ENCODE measurements at places on chromosomes 2 and 18. TPM values are rescaled to one million over a fixed set of nuclear protein-coding genes. Genes with fewer than 3 reads are reported as not detected.

The VSNL1 gene
- total RNA-seq, result 0.09 TPM

The GTF2A1L gene
- total RNA-seq, result 1.2 TPM

The ADAM23 gene
- total RNA-seq, result 1.5 TPM

The PRKD3 gene
- 34.2 TPM for total RNA-seq

The HJURP gene
- 4.9 TPM for total RNA-seq

The PKDCC gene
- total RNA-seq, result 134 TPM

The GEN1 gene
- total RNA-seq, result 1.8 TPM

The FBLN7 gene
- 3.7 TPM for total RNA-seq

The FRZB gene
- total RNA-seq, result 0.60 TPM

The LYG1 gene
- total RNA-seq, result not detected

The SDC1 gene
- 4.0 TPM for total RNA-seq

The RNF138 gene
- total RNA-seq, result 21.1 TPM

The LYPD6B gene
- total RNA-seq, result 0.47 TPM

The TMEM163 gene
- total RNA-seq, result not detected

The YPEL5 gene
- 44.6 TPM for total RNA-seq

The ZAP70 gene
- total RNA-seq, result 2.2 TPM
